ENCODE measurements at places on chromosomes 6 and 20.

DNA sequence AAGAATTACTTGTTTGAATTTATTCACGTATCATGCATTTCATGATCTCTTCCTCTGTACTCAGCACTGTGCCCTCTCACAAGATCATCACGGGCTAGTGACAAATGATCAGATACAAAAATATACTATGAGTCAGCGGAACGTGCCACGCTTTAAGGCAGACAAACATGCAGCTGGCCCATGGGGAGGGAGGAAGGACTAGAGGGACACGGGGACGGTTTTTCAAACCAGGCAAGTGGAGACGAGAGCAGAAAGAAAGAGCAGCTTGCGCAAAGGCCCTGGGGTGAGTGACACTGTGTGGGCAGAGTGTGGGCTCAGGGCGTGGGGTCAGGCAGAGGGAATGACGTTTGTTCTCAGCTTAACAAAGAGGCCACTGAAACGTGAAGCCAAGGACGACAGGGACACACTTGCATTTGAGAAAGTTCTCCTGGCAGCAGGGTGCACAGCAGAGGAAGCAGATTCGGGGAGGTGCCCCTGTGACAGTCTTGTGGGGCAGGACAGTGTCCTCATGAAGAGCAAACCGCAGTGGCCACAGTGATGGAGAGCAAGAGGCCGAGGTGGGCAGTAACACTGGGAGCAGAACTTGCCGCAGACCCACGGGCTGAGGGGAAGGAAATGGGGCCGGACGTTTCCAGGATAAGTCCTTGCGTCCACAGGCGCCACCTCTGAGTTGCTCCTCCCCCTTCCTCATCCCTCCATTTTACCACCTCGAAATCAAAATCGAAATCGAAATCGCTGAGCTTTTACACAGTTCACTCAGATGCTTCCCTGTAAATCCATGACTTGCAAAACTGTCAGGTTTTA, 6.9 kb upstream of the RPS6KA2 start:
- DNase-seq: no peak

- DNase-seq: no peak
Measured at GRCh38 chr20:6108330-6108729, 14.5 kb downstream of the FERMT1 start.

GRCh38 chr6:70221025-70221714, 81.7 kb downstream of the COL9A1 start:
- no peak for DNase-seq

DNA sequence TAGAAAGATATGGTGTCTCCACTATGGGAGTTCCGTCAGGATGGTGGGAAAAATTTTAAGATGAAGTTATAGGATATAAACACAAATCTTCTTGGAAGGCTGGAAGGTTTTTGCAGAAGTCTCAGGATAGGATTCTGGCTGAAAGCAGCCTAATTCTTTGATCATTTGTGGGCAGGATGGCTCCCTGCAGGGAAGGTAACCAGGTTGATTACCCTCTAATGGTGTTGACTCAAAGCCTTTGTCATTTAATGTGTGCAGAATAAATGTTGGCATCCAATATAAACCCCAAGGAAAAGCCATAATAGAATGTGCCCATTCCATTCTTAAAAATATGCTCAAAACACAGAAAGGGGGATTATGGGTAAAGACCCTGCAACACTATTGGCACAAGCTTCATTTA, 204.3 kb downstream of the EPM2A start:
- DNase-seq: no peak

DNA sequence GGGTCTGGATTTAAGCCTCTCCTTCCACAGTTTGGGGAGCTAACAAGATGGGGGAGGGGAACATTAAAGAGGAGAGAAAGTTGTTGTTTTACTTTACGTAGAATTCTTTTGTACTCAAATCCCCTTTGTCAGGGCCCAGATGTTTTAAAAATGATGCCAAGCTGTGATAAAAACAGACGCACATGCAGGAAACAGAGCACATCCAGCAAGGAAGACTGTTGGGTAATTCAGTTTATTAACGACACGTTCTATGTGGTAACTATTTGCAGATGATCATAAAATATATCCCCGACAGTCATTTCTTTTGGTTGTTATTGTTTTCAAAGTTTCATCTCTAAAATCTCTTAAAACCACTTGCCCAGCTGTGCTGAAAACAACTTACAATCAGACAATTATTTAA, 307.0 kb upstream of the PRDM1 start:
- DNase-seq: no peak

DNA sequence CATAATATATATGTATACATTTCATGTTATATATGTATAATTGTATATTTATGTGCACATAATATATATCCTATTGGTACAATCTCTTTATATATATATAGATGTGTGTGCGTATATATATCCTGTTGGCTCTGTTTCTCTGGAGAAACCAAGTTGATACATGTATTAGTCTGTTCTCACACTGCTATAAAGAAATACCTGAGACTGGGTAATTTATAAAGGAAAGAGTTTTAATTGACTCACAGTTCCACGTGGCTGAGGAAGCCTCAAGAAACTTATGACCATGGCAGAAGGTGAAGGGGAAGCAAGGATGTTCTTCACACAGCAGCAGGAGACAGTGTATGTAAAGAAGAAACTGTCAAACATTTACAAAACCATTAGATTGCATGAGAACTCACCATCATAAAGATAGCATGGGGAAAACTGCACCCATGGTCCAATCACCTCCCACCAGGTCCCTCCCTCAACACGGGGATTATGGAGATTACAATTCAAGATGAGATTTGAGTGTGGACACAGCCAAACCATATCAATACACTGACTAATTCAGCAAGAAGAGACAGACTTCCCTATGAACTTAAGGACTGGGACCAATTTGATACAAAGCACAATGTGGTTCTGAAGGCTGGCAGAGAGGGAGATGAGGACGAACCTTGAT, 14.0 kb downstream of the CST3 start:
- no peak for DNase-seq

GRCh38 chr6:35970181-35970580, 49.3 kb upstream of the SRPK1 start:
- no peak for DNase-seq

DNA sequence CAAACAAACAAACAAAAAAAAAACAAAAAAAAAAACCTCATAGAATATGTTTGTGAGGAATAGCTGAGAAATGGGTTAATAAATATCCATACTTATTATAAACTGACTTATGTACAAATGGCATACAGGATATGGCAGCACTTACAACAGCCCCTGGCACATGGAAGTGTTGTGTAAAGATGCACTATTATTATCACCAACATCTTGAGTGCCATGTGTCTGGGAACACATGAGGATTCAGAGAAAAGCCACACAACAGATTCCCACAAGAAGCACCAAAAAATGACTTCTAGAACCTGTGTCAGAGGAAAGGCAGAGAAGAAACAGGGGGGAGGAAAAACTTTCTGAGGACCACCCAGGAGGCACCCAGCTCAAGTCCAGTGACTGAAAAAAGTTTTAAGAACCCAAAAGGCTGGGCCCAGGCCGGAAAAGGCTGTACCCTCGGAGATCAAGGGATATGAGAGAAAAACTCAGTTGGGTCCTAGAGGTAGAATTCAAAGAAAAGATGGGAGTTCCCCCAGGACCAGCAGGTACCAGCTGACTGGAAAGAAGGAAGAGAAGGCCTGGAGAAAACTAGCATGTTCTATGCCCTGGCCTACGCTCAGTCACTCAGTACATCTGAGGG, 9.4 kb upstream of the TAF8 start:
- DNase-seq: no peak
